ENCODE measurements at places on chromosomes 5 and 9. TPM values are rescaled to one million over a fixed set of nuclear protein-coding genes. Genes with fewer than 3 reads are reported as not detected.

The MARVELD2 gene
- 40.9 TPM for total RNA-seq

The TMCO6 gene
- 28.5 TPM for total RNA-seq

The DEPDC1B gene
- total RNA-seq, result 63.1 TPM

GRCh38 chr5:15933259-15934207 is 246.1 kb downstream of the MARCHF11 start:
- DNase-seq, result no peak

- DNase-seq, result no peak
These were observed 23.8 kb downstream of the NANS start for GRCh38 chr9:98080326-98080725.

GRCh38 chr5:131974622-131974955 is 29.1 kb upstream of the MEIKIN start:
- DNase-seq, result no peak

GRCh38 chr5:68021916-68022315 is 193.6 kb upstream of the PIK3R1 start:
- no peak for DNase-seq

Measured in Calu3 (cell line).